ENCODE measurements at places on chromosomes 7 and 10.

DNA sequence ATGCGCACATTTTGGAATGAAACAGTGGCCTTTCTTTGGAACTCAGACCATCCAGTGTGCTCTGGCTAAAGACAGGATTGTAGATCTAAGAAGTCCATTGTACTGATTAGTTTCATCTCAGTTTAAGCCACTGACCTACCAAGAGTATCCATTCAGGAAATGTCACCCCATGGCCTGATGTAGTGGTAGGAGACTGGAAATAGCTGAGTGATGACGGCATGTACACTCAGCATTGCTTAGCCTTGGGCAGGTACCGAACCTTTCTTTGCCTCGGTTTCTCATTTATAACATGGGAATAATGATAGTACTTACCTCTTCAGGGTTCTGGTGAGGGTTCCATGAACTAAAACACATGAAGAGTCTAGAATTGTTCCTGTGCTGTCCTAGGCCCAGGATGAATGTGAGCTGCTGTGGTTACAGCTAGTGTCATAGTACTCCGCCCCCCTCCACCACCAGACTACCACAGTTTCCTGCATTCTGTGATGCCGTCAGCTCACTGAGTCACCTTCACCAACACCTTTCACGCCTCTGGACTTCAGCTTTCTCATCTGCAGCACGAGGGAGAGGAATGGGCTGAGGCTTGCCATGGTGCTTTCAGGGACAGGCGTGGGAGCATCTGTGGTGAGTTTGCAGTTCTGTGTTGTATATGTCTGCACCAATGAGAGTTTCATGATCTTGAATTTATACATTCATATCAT, 484.0 kb upstream of the GALNT17 start:
- DNase-seq = no peak

DNA sequence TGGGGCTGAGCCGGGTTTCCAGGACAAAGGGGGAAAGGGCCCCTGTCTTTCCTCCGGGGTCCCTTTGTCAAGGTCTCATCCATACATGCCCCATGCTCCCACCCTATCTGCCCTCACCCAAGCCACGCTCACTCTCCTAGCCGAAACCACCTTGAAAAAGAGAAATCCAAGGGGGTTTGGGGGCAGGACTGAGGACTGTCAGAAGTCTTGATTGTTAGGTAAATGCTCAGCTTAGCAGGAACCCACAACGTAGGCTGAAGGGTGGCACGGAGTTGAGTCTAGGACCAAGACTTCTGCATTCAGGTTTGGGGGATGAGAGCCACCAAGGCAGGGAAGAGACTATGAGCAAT, 719 bp upstream of the PGAM2 start:
- DNase-seq = no peak

- DNase-seq = no peak
These were observed 675.0 kb upstream of the ANKRD30A start for GRCh38 chr10:36450380-36450779.

GRCh38 chr10:113775686-113776294, 24.3 kb downstream of the PLEKHS1 start:
- no peak for DNase-seq

DNA sequence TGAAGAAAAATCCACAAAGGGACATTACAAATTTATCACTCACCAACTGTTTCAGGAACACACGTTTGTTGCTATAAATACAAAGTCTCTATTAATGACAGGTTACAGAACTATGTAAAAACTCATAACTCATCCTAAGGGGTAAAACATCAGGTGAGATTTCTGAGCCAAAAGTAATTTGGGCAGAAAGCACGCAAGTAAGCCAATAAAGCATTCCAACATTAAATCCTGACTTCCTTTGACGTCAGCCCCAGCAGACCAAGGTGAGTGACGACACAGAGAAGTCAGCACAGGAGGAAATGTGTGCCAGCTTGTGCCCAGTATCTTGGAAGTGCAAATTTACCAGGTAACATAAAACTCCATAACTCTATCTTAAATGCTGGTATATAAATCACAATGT, 45.7 kb downstream of the IMMP2L start:
- no peak for DNase-seq

DNA sequence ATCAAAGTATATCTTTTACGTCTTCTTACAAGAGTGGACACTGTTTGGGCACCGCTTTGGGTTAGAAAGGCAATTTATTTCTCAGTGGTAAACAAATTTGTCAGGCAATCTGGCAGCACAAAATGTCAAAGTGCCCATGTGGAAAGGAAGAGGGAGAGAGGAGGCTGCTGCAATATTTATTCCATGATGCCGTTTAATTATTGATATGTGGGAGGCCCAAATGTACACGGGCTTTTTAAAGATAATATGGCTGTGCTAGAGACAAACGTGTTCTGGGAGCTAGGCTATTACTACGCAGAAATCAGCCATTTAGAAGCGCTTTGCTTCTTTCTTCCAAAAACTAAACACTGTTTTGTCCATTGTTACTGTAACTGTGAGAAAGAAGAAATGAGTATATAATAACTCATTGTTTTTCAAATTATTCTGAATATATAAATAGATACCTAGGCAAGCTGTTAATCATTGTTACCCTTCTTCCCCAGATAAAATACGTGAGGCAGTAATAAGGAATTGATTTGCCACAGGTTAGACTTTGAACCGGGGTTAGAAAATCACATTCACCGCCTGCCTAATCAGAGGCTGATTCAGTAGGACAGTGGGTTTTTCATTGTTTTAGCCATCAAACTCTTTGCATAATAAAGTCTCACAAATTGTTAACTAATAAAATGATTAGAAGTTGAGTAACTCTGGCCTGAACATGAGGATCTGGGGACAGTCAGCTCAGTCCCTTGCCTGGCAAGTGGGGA, 116.5 kb upstream of the FRMD4A start:
- no peak for DNase-seq
